KBM-7 (cell line): ENCODE measurements at places on chromosomes 2 and 18.

DNA sequence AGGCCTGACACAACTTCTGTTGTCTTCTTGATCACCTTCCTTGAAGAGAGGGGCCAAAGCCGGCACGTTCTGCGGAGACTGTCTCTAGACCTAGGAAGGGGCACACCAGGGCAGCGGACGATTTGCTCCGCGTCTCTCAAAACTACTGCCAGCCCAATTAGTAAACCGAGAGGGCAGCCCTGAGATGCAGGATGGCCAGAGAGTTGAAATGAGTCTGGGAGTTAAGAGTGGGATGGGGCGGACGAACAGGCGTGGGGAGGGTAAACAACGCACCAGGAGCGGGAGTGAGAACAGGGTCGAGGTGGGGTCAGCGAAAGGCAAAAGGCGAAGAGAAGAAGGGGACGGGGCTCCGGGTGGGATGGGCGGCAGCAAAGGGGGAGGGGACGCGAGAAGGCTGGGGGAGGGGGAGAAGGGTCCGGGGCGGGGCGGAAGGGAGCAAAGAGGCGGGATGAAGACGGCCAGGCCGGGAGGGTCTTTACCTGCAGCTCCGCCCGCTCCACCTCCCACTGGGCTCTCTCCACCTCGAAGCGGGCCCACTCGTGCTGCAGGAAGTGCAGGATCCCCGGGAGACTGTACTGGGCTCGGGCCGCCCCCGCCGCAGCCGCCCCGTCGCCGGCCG, 476 bp downstream of the STRN start:
- DNase-seq: peak; percentile 45

DNA sequence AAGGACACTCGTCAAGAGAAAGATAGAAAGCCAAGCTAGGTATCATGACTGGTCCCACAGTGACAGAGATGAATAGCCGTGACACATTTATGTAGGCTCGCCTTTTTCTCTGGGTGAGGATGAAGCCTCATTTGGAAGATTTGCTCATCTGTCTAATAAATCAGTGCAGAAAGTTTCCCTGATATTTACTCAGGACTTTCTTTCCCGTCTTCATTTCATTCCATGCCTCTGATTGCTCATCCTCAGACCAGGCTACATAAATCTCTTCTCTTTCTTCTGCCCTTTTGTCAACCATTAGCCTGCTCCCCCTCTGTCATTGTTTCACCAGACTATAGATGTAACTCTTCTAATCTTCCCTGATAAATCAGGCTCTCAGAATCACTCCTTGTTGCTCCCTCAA, 361.8 kb upstream of the MEIS1 start:
- DNase-seq: no peak

- DNase-seq: no peak
These were observed 905.1 kb downstream of the NRXN1 start for GRCh38 chr2:50126845-50127244.

DNA sequence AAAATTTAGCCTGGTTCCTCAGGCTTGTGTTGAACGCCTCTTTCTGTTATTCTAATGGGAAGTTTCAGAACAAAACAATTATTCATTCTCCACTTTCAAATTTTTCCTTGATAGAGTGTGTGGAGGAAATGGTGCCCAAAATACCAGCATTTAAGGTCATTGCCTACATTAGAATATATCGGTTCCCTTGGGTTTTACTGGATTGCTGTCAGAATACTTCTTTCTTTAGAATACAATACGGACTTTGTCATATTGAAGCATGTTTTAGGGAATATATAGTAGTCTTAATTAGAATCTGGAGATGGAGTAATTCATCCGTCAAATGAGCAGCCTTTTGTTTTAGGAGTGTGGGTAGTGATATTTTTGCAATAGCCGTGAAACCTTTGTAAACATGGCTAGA, 13.3 kb downstream of the LIMS1 start:
- no peak for DNase-seq

DNA sequence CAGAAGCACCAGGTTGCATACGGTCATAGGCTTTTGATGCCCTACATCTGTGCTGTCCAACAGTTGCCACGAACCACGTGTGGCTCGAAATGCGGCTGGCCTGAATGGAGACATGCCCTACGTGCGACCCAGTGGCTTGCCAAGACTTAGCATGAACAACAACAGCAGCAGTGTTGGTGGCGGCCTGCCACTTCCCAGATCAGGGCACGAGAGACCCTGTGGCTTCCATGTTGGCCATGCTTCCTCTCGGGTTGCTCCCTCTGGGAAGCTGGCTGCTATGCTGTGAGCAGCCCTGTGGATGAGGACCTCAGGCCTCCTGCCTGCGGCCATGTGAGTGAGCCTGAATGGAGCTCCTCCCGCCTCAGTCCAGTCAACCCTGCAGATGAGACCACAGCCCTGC, 212.3 kb downstream of the HDAC4 start:
- no peak for DNase-seq

DNA sequence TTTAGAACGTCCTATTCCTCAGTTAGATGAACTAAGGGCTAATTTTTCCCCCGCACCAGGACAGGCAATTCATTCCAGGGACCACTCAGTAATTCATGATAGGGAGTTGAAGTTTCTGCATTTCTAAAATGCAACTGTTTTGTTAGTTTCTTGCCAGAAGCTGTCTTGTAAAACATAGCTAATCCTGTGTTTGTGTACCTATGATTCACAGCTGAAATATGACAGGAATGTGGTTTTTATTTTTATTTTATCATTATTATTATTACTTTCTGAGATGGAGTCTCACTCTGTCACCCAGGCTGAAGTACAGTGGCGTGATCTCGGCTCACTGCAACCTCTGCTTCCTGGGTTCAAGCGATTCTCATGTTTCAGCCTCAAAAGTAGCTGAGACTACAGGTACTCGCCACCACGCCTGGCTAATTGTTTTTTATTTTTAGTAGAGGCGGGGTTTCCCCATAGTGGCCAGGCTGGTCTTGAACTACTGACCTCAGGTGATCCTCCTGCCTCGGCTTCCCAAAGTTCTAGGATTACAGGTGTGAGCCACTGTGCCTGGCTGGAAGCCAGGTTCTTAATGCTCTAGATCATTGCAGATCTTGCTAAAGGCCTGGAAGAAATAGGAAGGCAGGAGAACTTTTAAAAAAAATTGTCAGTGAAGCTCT, 154.8 kb upstream of the FHL2 start:
- DNase-seq: no peak

GRCh38 chr2:16256601-16257321, 316.4 kb downstream of the MYCN start:
- peak; percentile 41 for DNase-seq

GRCh38 chr2:201414099-201415023, 36.9 kb downstream of the TRAK2 start:
- DNase-seq: peak; percentile 68

DNA sequence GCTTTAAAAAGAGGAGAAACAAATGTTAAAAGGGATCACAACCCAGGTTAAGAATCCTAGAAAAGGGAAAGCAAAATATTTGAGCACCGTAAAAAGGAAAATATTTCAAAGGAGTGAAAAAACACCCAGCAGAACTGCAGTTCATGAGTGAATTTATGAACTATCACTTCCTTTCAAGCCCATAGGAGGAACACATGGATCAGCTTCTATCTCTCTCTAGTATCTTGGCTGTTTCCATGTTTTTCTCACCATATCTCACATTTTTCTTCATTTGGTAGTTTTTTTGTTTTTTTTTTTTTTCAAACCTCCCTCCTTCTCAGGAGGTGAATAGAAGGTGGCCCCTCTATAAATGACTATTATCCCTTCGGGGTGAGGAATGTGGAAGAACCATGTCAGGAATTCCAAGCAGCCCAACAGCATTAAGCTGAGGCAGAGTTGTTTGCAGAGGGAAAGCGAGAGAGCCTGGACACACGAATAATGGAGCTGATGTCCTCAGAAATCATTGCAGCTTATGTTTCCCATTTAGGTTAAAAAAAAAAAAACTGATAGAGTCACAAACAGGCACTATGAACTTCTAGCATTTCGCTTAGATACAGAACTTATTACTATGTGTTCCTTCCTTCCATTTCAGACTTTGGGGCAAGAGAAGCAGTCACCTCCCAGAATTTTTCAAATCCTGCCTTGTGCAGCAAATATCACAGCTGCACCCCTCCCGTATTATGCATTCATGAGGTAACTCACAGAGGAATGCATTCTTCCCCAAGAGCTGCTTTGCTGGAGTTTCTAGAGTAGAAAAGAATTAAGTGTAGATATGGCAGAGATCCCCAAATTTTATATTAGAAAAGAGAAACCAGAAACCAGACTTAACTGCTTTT, 315.6 kb downstream of the IRS1 start:
- DNase-seq: no peak

GRCh38 chr2:20220806-20221554, 4.0 kb downstream of the SDC1 start:
- DNase-seq: no peak

GRCh38 chr2:134792186-134792585, 46.2 kb upstream of the ACMSD start:
- no peak for DNase-seq

DNA sequence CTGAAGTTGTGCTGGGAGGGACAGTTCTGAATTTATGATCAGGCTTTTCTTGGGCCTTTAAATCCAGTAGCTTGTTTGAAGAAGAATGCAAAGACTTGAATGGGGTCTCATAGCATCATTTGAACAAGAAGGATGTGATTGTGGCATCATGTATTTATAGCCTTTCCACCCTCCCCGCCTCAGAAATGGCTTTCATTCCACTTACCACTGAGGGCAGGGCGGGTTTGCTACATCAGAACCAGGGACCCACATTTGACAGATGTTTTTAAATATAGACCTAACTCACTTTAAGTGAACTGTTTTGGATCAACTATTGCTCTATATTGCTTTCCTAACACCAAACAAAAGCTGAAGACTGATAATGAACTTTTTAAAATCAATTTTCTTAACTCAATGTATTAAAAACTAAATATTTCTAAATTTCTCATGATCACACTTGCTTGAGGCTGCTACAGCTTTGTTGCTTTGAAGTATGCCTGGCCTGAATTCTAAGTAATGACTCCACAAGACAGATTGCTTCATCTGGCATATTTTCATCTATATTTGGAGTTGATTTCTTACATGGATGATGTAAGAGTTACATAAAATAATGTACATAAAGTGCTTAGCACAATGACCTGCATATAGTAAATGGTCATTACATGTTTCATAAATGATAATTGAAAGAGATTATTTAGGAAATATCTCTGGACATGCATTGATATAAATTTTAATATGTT, 1552.9 kb upstream of the SLC39A10 start:
- DNase-seq: no peak

- no peak for DNase-seq
These were observed 123.2 kb downstream of the RBM43 start for GRCh38 chr2:151138507-151138906.

DNA sequence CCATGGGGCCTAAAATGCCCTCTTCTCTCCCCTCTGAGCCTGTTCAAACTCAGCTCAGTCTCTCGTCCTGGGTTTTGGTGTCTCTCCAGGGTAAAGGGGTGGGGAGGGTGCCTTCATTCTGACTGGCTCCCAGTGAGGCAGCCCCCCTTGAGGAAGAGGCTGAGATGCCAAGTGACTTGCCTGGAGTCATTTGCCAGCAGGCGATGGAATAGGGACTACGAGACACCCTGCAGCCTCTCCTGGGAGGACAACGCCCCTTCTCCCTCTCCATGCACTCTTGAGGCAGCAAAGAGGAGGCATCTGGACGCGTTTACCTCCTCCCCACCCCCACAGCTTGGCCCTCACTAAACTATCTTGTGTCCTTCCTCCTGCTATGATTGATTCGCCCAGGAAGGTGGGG, 760 bp upstream of the STON1 start:
- DNase-seq: no peak

DNA sequence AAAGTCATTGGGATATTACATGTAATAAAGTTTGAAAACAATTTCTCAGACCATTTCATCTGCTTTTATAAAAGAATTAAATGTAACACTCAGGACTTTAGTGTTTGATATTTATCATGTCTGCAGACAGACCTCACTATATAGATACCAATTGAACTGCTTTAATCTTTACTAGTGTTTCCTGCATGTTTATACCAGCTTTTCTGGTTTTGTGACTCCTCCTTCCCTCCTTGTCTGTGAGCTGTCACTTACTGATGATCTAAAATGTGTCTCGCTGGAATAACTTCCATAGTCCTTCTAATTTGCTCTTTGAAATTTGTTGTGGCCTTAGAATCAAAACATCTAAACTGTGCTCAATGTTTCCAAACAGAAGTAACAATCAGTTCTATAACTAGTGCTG, 71.3 kb upstream of the TWSG1 start:
- DNase-seq: no peak
